ENCODE measurements at places on chromosomes 13 and 19.

GRCh38 chr19:2982561-2982960, 5.2 kb downstream of the TLE6 start:
- DNase-seq, result no peak

- no peak for DNase-seq
Observed at GRCh38 chr13:78655906-78656305, 3.0 kb downstream of the OBI1 start.

GRCh38 chr13:77222000-77222690, 104.7 kb downstream of the MYCBP2 start:
- DNase-seq, result no peak

DNA sequence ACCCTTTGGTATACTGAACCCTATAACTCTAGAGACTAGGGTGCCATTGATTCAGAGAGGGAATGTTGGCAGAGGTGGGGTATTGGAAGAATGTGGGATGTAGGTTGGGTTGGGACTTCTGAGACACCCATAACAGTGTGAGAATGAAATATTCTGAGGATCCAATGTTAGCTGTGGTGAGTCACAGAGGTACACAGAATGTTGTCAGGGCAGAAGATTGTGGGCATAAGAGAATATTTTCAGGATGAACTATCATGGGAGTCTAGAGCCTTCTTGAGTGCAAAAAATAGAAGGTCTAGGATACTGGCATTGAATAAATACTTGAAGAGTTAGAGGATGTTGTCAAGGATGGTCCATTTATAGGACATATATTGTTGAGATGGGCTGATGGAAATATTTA, 9.0 kb downstream of the KLK13 start:
- no peak for DNase-seq

DNA sequence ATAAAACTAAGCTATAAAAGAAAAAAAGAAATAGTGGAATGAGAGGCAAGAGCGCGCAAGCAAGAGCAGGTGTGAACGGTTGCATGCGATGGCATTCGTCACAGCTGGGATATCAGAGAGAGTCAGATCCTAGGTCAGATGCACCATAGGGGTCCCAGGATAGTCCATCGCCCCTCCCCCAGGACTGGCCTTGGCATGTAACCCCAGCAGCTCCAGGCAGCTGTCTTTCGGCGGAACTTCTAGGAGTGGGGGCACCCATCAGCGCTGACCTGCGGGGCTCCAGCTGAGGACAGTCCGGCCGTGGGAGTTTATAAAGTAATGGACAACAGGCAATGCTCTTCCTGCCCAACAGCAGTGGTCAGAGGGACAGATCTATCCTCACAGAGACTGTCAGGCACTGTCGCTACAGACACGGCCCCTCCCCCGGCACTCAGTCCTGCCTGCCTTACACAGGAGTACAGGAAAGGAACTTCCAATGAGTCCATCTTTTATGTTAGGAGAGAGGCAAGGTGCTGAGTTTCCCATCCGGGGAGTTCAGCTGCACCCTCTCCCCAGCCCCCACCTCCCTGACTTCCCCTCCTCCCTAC, 1.4 kb downstream of the SIAH3 start:
- DNase-seq, result no peak

DNA sequence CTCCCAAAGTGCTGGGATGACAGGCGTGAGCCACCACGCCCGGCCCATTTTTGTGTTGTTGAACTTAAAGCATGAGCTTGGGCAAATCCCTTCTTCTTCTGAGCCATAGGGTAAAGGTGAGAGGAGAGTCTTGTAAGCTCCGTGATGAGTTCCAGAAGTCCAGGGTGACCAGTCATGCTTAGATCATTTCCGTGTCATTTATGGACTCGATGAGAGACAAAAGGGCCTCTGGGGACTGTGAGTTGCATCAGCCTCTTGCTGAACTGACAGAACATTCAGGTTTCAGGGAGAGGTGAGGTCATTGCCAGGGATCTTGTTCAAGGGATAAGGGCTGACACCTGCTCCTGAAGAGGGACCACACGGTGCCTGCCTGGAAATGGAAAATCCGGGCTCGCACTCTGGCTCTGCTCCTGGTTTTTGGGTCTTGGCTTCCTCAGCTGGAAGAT, 53.6 kb downstream of the GADD45B start:
- no peak for DNase-seq

GRCh38 chr13:79663435-79663834, 182.5 kb downstream of the NDFIP2 start:
- no peak for DNase-seq

GRCh38 chr13:80712026-80712425, 371.1 kb upstream of the SPRY2 start:
- no peak for DNase-seq

Measured in activated naive CD4-positive, alpha-beta T cell (primary cell).